Activated CD4-positive, alpha-beta T cell treated with anti-CD3 and anti-CD28 coated beads, Interleukin-2, Interleukin-6, amounts not matched to agents 100 ng/mL and 50 ng/mL, durations not matched to agents 16 hours and 8 hours (primary cell): ENCODE measurements at places on chromosomes 13 and 19.

DNA sequence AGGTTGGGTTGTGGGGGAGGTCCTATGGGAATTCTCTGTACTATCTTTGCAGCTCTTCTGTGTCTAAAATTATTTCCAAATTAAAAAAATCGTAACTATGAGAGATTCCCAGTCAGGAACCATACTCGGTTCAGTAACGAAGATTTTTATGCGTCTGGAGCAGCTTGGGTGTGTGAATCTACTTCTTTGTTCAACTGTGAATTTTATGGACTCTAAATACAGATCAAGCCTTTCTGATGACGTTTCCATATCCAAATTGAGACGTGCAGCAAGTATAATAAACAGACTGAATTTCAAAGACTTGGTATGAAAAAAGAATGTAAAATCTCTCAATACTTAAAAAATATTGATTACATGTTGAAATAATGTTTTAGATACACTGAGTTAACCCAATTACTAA lies 30.9 kb downstream of the MLLT1 start:
- no peak for DNase-seq

DNA sequence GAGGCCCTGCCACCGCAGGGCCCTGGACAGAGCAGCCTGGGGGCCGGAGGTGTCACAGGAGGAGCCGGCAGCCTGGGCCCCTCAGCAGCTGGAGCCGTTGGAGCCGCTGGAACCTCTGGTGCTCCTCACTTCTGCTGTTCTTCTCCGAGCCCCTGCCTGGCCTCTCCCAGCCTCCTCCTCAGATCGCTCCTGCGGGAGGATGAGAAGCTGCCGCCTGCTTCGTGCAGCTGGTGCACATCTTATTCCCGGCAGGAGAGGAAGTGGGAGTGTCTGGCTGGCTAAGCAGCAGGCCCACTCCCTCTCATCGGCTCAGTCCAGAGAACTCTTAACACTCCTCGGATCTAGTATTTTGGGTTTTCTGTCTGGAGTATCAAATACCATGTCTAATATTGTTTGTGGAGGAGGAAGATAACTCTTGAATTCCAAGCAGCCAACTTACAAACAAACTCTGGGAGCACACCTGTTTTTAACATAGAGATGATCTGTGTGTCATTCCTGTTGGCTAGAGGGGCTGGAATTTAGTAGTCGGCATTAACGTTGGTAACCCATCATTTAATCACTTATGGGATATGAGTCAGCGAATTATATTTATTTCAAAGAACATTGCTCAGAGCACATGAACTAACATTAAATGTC lies 37.1 kb upstream of the RNF113B start:
- no peak for DNase-seq

DNA sequence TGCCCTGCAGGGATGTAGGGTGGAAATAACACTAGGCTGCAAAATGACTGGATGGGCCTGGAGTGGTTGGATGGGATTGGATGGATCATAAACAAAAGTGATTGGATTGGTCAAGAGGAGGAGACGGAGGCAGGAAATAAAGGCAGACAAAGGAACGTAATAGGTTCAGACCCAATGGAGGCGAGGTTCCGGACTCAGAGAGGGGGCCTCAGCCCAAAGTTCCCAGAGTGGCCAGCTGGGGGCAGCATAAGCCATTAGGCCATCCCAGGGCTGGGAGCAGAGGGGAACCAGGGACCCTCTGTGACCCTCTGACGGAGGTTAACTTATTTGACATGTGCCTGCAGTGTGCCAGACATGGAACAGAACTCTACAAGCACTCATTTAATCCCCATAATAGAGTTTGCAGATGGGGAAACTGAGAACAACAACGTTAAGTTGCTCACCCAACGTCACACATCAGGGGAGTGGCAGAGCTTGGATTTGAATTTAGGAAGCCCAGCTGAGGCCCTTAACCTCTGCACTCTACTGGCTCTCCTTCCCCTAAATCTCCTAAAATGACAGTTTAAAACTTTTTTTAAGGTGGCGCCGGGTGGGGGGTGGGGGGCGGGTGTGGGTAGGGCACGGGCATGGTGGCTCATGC lies 15.3 kb upstream of the MAP1S start:
- peak; percentile 67 for DNase-seq

GRCh38 chr19:48678201-48678600 lies 5.4 kb upstream of the NTN5 start:
- DNase-seq, result no peak

DNA sequence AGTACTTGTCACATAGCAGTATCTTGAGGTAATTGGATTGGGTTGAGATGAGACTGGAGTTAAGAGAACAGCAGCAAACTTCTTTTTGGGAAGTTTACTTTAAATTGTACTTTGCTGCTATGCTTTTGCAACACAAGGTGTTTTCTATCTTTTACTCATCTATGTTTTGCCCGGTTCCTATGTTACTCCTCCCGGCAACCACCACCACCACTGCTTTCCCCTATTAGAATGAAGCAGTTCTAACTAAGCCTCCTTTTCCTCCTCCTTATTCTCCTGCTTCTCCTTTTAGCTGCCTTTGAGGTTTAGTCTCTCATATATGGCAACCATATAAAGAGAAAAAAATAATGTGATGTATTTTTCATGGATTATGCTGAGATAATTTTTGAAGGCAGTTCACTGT lies 233.5 kb downstream of the ITGBL1 start:
- DNase-seq, result no peak

GRCh38 chr19:5132206-5132560 lies 163.3 kb downstream of the KDM4B start:
- DNase-seq, result no peak

DNA sequence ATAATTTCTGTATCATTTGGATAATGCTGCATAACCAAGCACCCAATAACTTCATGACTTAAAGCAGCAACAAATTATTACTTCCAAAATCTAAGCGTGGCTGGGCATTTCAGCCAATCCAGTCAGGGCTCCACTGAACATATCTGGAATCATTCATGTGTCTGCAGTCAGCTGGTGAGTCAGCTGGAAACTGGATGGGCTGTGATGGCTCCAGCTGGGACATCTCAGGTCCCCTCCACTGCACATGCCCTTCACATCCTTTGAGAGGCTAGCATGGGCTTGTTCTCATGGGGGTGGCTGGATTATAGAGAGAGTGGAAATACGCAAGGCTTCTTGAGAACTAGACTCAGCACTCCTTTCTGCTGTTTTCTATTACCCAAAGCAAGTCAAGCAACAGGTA lies 961.9 kb downstream of the DIAPH3 start:
- DNase-seq, result no peak

DNA sequence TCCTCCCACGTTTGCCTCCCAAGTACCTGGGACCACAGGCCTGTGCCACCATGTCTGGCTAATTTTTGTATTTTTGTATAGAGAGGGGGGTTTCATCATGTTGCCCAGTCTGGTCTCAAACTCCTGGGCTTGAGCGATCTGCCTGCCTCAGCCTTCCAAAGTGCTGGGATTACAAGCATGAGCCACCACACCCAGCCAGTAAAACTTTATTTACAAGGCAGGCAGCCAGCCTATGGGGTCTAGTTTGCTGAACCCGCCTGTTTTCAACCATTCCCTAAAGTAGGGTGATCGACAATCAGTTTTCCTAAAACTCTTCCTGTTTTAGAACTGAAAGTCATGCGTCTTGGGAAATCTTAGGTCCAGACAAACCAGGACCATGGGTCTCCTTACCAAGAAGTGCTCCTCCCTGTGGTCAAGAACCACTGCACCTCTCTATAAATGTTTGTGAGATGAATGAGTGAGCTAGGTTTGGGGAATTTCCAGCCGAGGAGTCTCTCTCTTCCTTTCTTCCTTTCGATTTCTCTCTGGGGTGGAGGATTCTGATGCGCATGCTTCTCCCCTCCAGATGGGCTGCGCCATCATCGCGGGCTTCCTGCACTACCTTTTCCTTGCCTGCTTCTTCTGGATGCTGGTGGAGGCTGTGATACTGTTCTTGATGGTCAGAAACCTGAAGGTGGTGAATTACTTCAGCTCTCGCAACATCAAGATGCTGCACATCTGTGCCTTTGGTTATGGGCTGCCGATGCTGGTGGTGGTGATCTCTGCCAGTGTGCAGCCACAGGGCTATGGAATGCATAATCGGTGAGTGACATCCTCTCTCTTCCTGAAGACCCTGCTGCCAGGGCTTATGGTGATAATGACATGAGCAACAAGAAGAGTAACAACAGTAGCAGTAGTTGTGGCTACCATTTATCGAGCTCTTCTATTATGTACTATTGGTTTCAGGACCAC lies 38.7 kb downstream of the ADGRE1 start:
- peak; percentile 22 for DNase-seq

- no peak for DNase-seq
These were observed 61.8 kb downstream of the ZNF723 start for GRCh38 chr19:22893855-22894270.

DNA sequence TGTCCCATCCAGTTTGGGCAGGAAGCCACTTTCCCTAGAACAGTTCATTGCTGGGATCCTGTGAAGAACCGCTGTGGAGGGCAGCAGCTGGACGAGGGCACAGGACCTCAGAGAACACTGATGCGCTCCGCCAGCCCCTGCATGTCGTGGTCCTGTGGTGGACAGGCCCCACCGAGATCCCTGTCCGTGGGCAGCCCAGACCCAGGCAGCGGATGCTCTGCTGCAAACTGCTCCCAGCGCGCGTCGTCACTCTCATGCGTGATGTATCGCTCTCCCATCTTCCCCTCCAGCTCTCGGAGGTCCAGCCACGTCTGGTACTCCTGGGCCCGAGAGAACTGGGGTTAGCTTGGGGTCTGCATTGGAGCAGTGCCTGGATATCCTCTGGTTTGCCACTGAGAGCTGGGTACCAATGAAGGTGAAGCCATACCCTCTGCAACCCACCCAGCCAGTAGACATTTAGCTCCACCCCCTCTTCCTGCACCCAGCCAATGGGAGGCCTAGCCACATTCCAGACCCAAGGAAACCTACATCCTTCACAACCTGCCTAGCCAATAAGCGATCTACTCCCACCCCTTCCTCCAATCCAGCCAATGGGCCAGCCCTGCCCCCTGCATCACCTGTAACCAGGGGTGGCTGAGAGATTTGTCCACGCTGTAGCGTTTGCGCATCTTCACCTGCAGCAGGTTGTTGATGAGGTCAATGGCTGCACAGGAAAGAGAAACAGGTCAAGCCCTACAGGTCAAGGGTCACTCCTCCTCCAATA lies 13.6 kb upstream of the DACT3 start:
- DNase-seq, result no peak

- DNase-seq, result no peak
These were observed 150.3 kb upstream of the TSHZ3 start for GRCh38 chr19:31499281-31500196.

GRCh38 chr19:14505488-14506239 lies 9.7 kb upstream of the GIPC1 start:
- DNase-seq, result peak; percentile 83

DNA sequence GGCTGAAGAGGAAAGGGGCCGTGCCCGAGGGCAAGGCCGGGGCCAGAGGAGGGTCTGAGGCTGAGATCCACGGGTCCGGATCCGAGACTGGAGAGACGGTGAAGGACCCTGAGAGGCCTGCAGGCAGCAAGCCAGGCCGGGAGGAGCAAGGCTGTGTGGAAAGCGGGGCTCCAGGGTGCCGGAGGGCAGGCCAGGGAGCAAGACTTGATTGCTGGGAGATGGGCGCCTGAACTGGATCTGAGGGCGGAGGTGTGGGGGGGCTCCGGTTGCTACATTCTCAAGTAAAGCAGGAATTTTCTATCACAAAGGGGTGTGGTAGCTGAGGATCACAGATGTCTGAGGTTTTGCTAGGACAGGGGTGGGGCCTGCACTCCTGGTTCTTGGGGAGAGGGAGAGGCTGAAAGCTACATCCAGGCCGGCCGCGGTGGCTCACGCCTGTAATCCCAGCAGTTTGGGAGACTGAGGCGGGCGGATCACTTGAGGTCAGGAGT lies 3.8 kb downstream of the MAMSTR start:
- no peak for DNase-seq

DNA sequence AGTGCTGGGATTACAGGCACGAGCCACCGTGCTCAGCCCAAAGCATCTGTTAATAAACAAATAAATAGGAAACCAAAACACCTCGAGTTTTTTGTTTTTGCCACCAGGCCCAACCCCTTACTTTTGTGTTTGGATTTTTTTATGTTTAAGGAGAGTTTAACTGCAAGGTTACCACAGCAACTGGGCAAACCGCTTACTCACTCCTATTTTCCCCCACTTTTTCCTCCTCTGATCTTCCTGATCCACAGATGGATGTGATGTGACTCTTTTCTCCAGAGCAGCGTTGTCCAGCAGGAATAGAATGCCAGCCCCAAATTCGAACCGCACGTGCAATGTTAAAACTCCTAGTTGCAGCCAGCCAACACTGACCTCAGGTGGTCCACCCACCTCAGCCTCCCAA lies 2.1 kb upstream of the PNMA8B start:
- no peak for DNase-seq

DNA sequence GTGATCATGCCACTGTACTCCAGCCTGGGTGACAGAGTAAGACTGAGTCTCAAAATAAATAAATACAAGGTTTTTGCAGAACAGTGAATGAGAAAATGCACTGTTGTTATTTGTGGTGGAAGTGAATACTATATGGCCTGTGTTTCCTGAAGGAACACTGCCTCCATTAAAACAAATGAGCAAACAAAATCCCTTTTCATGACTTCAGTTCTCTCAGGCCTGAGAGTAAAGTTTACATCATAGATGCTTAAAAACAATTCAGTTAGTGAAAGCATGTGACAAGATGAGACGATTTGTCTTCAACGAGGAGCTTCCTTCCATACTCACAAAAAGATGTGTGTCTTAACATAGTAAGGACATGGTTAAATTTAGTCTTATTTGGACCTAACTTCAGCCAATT lies 14.4 kb downstream of the SPINT2 start:
- no peak for DNase-seq

DNA sequence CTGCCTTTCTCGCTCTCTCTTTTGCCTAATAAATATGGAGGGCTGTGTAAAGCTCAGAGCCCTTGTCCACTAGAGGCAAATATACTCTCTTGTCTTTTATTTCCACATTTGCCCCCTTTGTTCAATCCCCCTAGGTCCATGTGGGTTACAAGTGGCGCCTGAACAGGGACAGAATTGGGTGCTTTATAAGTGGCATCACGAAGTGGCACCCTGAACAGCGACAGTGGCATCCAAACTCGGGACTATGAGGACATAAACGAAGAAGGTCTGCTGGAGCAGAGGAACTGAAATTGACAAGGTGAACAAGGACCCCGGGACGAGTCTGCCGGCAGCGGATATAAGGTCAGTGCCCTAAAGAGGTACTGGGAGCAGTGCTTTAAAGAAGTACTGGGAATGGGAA lies 4.3 kb upstream of the ZNF610 start:
- DNase-seq, result no peak
